Cardiac atrium fibroblast (primary cell): ENCODE measurements at places on chromosomes 7 and 10. TPM values are rescaled to one million over a fixed set of nuclear protein-coding genes. Genes with fewer than 3 reads are reported as not detected.

The C10orf90 gene
- total RNA-seq = 0.16 and 0.18 TPM in 2 replicates

The CHAT gene
- total RNA-seq = not detected in 2 replicates

The FOXP2 gene
- total RNA-seq = 0.16 TPM in 1 of 2 replicates, not detected in the other

The ADAMTS14 gene
- 0.18 and 1.3 TPM in 2 replicates for total RNA-seq

The ZPBP gene
- not detected in 2 replicates for total RNA-seq

The FAM25G gene
- total RNA-seq = not detected in 2 replicates

The IDI1 gene
- total RNA-seq = 59.2 and 79.1 TPM in 2 replicates

The TEX47 gene
- not detected in 2 replicates for total RNA-seq

The HOXA11 gene
- not detected in 2 replicates for total RNA-seq
